A549 treated with Hydrocortisone at 1 μM for 4 hours (cell line): ENCODE measurements at places on chromosomes 4 and X. TPM values are rescaled to one million over a fixed set of nuclear protein-coding genes. Genes with fewer than 3 reads are reported as not detected.

NHSL2 gene
- 0.22 to 0.33 TPM (median 0.29 TPM) in 5 replicates for total RNA-seq

CT45A5 gene
- total RNA-seq = 0.10 to 0.13 TPM (median 0.12 TPM) in 3 of 5 replicates, not detected in the others

EFNB1 gene
- total RNA-seq = 8.7 to 10.9 TPM (median 9.5 TPM) in 5 replicates

NLGN4X gene
- total RNA-seq = 0.02 TPM in 2 of 5 replicates, not detected in the others

HS6ST2 gene
- 0.05 to 0.17 TPM (median 0.12 TPM) in 5 replicates for total RNA-seq

PABPC1L2B gene
- total RNA-seq = not detected in 5 replicates

GRID2 gene
- not detected in 5 replicates for total RNA-seq

SYAP1 gene
- total RNA-seq = 20.0 to 23.4 TPM (median 22.2 TPM) in 5 replicates

USP17L30 gene
- total RNA-seq = not detected in 5 replicates

TRIM61 gene
- total RNA-seq = not detected in 5 replicates

CAPN6 gene
- total RNA-seq = not detected in 5 replicates

IRF2 gene
- total RNA-seq = 6.9 to 10.6 TPM (median 9.2 TPM) in 5 replicates

GPR143 gene
- 0.15 to 0.54 TPM (median 0.23 TPM) in 5 replicates for total RNA-seq

GPR82 gene
- total RNA-seq = not detected in 5 replicates

P2RY4 gene
- 0.05 to 0.06 TPM in 2 of 5 replicates, not detected in the others for total RNA-seq

IBSP gene
- not detected in 5 replicates for total RNA-seq

MAOB gene
- 0.14 to 0.21 TPM (median 0.14 TPM) in 5 replicates for total RNA-seq

CHRDL1 gene
- not detected in 5 replicates for total RNA-seq

OSTC gene
- total RNA-seq = 92.4 to 112 TPM (median 95.1 TPM) in 5 replicates

PDGFC gene
- 2.2 to 4.0 TPM (median 2.6 TPM) in 5 replicates for total RNA-seq

XAGE1A gene
- total RNA-seq = 7.3 to 39.6 TPM (median 16.0 TPM) in 5 replicates

CTBP1 gene
- total RNA-seq = 77.7 to 93.8 TPM (median 82.9 TPM) in 5 replicates

NAP1L2 gene
- 0.76 to 1.3 TPM (median 1.0 TPM) in 5 replicates for total RNA-seq

POF1B gene
- 2.0 to 2.9 TPM (median 2.3 TPM) in 5 replicates for total RNA-seq

NUDT11 gene
- 2.6 to 3.1 TPM (median 2.7 TPM) in 5 replicates for total RNA-seq

CXCL5 gene
- total RNA-seq = 27.5 to 37.7 TPM (median 31.5 TPM) in 5 replicates

HTN1 gene
- total RNA-seq = not detected in 5 replicates

CSAG3 gene
- not detected in 5 replicates for total RNA-seq

MAGEA12 gene
- 0.09 to 0.22 TPM (median 0.14 TPM) in 5 replicates for total RNA-seq

CSN2 gene
- not detected in 5 replicates for total RNA-seq

CCNA2 gene
- 37.6 to 51.4 TPM (median 45.1 TPM) in 5 replicates for total RNA-seq

VEGFD gene
- total RNA-seq = 0.10 to 0.41 TPM (median 0.26 TPM) in 5 replicates
